Endodermal cell (in vitro differentiated cells): ENCODE measurements at places on chromosomes 7 and 10.

GRCh38 chr7:44062903-44063295 lies 2.5 kb downstream of the PGAM2 start:
- no peak for DNase-seq

- no peak for DNase-seq
Observed at GRCh38 chr7:87712571-87712970, 84.4 kb downstream of the RUNDC3B start.

- DNase-seq, result no peak
Observed at GRCh38 chr7:107210400-107210799, 41.6 kb downstream of the HBP1 start.

DNA sequence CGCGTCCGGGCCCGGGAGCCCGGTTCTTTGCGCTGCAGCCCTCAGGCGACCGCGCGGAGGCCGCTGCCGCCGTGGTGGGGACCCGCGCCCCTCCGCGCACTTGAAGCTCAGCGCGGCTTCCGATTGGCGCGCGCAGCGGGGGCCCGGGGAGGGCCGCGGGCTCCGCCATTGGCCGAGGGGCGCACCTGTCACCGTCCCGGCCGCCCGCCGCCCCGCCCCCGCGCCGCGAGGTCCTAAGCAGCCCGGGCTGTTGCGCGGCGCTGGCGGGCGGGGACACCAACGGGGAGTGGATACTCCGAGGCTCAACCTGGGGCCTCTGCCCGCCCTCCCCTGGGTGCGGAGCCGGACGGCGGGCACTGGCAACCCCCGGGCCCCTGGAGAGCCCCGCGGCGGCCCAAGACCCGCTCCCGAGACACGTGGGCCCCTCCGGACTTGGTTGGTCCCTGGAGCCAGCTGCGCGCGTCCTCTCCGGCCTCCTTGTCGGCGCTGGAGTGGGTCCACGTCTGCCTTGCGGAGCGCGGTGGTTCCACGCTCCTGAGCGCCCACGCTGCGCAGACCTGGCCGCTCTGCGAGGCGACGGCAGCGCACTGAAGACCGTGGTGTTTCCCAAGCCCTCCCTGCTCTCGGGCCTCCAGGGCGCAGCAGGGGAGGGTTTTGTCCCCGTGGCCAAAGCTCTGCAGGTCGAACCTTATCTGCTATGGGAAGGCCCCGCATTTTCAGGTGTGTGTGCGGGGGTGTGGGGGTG lies at the start of gene MNX1:
Gene MNX1, minus strand, starts transcription at position 76 of the 745 bp plus-strand sequence. CDS start 313 bp downstream, outside the sequence.
- DNase-seq, result peak; percentile 95

- no peak for DNase-seq
Observed at GRCh38 chr10:48377751-48378530, 71.5 kb downstream of the MAPK8 start.

DNA sequence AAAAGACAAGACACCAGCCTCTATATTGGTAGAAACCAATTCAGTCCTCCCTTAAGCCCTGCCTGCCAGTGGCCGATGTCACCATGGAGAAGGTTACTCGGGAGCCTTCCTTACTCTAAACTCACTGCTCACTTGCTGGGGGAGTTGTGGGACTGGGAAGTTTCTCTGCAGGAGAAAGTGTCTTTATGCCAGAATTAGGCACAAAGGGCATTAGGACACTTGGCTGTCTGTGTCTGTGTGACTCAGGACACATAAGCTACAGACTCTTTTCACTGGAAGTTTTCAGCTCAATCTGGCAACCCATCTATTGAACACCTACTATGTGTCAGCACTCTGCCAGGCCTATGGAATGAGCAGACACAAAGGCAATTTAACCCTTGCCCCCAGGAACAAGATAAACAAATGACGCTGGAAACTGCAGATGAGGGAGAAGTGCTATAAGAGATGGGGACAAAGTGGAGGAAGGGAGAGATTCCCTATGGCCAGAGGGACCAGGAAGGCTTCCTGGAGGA lies 49.5 kb upstream of the CACUL1 start:
- DNase-seq, result no peak

DNA sequence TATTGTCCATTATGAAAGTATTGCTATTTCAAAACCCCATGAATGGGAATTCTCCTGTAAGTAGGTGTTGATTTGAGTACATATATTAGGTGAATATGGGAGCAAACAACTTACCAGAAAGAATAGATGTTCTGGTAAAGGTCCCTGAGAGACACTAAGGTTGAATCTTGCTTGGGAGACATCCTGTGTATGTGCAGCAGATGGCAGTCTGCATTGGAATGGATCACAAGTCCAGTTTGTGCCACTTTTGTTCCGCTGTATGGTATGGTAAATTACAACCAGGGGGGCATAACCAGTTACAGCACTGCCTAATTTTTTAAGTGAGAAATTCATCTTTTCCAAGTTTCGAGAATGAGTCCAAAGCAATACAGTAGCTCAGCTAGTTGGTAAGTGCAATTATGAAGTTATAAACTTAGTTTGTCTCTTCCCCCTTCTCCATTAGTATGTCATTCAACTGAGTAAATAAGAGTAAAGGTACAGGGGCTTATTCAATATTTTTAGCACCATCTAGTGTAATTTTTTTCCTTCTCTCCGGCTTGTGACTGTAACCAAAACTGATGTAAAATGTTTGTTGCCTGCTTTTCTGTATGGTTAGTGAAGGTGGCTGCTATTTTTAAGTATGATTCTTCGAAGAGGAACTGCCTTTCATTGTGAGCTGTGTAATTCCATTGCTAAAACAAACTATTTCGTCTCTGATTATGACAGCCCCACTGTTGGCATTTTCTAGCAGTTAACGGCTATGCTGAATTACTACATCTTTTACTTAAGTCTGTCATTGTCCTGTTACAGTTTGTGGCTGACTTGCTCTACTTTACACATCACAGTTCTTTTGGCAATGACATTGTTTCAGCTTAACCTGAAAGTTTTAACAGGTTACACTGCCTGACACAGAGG lies 2.8 kb downstream of the MCU start:
- no peak for DNase-seq

DNA sequence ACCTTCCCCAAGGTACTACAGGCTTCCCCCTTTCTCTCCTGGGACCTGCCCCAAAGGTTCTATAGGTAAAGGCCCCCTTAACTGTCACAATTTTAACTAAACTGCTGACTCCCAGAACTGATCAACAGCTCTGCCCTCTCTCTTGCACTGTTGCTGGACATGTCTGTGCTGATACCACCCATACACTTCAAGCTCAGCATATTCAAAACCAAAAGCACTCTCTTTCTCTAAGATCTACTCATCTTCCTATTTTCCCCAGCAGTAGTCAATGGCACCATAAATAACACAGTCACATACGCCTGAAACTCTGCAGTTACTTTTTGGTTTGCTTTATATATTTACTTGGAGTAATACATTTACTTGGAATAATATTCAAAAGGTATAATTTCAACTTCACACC lies 12.3 kb downstream of the OSBPL3 start:
- DNase-seq, result no peak

DNA sequence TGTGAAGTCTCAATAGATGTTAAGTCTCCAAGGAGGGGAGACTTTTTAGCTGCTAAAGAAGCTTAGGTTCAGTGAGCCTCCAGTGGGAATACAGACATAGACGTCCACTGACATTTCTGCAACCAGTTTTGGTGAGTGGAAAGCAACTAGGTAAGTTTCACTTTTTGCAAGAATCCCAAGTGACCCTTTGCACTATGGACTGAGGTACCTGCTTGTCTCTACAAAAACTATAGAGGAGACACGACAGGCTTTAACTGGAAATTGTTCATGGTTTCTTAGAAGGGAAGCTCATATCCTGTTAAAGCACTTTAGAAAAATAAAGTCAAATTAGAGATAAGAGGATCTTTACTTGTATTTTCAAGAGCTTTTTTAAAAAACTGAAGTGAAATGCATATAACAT lies 38.6 kb downstream of the GBF1 start:
- DNase-seq, result no peak

DNA sequence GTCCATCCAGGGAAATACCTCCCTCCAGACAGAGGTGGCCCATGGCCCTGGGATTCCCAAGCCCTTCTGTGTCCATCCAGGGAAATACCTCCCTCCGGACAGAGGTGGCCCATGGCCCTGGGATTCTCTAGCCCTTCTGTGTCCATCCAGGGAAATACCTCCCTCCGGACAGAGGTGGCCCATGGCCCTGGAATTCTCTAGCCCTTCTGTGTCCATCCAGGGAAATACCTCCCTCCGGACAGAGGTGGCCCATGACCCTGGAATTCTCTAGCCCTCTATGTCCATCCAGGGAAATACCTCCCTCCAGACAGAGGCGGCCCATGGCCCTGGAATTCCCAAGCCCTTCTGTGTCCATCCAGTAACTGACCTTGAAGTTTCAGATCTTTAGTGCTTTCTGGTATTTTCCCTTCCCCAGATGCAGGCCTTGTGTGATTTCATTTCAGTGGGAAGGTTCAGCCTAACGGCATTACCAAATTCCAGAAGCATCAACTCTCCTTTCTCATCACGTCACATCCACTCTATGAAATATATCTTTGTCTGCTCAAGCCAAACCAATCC lies 28.8 kb upstream of the DIP2C start:
- no peak for DNase-seq

GRCh38 chr7:38411404-38411803 lies 138.0 kb upstream of the TARP start:
- DNase-seq, result peak; percentile 72

DNA sequence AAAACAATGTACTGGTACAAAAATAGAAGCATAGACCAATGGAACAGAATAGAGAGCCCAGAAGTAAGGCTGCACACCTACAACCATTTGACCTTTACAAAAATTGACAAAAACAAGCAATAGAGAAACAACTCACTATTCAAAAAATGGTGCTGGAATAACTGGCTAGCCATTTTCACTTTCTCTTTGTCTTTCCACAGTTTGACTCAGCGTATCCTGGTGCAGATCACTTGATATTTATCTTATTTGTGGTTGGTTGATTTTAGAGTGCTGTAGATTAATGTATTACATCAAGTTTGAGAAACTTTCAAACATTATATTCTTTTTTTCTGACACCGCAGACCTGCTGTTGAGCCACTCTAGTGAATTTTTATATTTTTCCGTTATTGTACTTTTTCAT lies 381.4 kb downstream of the DGKB start:
- DNase-seq, result no peak

DNA sequence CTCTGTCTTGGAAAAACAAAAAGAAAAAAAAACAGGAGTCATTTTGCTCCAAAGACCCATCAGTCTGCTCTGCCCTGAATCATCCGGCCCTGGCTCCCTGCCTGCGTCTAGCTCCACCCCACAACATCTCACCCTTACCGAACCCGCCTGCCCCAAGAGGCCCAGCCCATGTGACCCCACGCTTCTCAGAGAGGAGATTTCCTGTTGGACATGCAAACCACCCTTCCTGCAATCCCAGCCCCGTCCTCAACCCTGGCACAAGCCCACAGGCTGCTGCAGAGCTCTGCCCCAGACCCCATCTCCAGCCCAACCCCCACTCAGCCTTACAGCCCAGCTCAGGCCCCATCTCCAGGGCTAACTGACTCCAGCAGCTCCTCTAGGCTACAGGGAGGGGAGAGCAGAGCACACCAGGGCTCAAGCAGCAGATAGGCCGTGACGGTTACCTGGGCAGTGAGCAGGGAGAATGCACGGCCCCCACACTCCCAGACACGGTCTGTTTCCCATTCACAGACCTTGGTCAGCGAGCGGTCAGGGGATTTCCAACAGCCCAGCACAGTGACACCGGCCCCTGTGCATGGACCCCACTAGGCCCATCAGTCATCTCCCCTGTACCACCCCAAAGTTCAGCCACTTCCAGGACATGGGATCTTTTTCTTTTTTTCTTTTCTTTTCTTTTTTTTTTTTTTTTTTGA lies 69.9 kb upstream of the GTF2I start:
- DNase-seq, result peak; percentile 89

GRCh38 chr10:50397312-50398140 lies 146.2 kb upstream of the ASAH2 start:
- DNase-seq, result no peak

DNA sequence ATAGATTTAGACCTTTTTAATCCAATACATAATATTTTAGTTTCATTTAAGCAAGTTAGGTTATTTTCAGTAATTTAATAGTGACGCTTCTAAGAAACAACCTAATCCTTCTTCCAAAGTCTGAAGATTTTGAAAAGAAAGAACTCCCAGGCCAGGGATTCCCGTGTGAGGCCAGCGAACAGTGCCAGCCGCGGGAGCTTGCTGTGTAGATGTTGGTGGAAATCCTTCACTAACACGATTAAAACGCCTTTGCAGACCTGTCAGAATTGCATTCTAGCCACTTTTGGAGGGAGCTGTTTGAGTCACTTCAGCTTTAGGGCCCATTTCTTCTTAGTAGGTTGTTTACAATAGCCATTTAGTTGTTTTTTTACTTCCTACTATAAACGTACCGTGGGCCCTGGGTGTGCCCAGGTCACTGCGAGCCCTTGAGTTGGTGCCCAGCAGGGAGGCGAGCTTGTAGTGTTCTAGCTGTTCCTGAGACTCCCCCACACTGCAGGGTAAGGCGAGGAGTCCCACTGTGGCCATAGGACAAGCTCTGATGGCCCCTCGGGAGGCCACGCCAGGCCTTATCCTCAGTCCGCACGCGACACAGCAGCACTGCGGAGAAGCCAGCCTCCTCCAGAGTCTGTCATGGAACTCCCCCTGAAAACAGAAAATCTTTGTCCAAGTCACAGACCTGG lies 32.3 kb downstream of the PPP2R2D start:
- no peak for DNase-seq

DNA sequence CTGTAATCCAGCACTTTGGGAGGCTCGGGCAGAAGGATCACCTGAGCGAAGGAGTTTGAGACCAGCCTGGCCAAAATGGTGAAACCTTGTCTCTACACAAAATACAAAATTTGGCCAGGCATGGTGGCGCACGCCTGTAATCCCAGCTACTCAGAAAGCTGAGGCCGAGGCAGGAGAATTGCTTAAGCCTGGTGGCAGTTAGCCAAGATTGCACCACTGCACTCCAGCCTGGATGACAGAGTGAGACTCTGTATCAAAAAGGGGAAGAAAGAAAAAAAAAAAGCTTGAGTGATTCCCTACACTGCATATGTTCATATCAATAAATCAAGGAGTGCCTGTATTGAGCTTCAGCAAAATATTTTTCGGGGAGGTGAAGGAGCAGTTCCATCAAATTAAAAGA lies 45.8 kb upstream of the SRRM3 start:
- no peak for DNase-seq

GRCh38 chr7:100124301-100125230 lies 2.2 kb upstream of the MBLAC1 start:
- no peak for DNase-seq

GRCh38 chr10:14554091-14554490 lies 220.6 kb downstream of the FAM107B start:
- DNase-seq, result no peak

DNA sequence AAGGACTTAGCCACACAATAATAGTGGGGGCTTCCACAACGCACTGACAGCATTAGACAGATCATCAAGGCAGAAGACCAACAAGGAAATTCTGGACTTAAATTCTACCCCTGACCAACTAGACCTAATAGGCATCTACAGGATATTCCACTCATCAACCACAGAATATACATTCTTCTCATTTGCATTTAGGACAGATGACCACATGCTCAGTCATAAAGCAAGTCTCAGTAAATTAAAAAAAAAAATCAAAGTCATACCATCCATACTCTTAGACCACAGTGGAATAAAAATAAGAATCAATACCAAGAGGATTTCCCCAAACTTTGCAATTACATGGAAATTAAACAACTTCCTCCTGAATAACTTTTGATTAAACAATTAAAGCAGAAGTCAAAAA lies 155.9 kb downstream of the CDK14 start:
- no peak for DNase-seq

- no peak for DNase-seq
Observed at GRCh38 chr7:28315565-28316410, 96.5 kb upstream of the CREB5 start.
